Large intestine (tissue), 12 donors: ENCODE measurements at places on chromosomes 4 and X.

GRCh38 chr4:7799736-7800135 lies 139.9 kb downstream of the AFAP1 start:
- DNase-seq, result no peak

GRCh38 chrX:98646351-98646750 lies 1762.6 kb downstream of the RPA4 start:
- DNase-seq, result no peak

- DNase-seq, result no peak
These were observed 1.8 kb upstream of the TCEANC start for GRCh38 chrX:13651150-13651549.

- DNase-seq, result no peak
These were observed 68.6 kb downstream of the PRKG2 start for GRCh38 chr4:81146466-81146865.

GRCh38 chr4:1291996-1292702 lies 2.5 kb downstream of the MAEA start:
- DNase-seq, result no peak

DNA sequence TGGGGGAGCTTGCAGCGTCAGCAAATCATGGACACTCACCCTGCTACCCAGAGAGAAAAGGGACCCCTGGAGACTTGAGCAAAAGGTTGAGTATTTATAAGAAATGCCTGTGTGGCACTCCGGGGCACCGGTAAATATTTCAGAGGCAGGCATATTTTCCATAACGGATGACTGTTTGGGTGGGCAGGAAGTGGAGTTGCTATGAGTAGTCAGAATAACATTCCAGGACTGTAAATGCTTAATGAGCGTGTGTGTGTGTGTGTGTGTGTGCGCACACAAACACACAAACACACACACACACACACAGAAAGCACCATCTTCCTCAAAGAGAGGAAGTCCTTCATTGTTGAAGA lies 74.6 kb downstream of the MXRA5 start:
- peak; percentile 8 for DNase-seq

DNA sequence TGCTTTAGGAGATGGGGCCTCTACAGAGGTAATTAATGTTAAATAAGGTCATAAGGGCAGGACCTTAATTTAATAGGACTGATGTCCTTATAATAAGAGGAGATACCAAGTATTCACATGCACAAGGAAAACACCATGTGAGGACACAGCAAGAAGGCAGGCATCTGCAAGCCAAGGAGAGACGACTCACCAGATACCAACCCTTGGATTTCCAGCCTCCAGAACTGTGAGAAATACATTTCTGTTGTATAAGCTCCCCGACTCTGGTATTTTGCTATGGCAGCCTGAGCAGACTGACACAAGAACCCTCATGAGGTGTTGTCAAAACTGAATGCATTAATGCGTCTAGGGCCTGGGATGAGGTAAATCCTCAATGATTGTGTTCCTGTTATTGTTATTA lies 56.2 kb upstream of the MAPK10 start:
- no peak for DNase-seq

DNA sequence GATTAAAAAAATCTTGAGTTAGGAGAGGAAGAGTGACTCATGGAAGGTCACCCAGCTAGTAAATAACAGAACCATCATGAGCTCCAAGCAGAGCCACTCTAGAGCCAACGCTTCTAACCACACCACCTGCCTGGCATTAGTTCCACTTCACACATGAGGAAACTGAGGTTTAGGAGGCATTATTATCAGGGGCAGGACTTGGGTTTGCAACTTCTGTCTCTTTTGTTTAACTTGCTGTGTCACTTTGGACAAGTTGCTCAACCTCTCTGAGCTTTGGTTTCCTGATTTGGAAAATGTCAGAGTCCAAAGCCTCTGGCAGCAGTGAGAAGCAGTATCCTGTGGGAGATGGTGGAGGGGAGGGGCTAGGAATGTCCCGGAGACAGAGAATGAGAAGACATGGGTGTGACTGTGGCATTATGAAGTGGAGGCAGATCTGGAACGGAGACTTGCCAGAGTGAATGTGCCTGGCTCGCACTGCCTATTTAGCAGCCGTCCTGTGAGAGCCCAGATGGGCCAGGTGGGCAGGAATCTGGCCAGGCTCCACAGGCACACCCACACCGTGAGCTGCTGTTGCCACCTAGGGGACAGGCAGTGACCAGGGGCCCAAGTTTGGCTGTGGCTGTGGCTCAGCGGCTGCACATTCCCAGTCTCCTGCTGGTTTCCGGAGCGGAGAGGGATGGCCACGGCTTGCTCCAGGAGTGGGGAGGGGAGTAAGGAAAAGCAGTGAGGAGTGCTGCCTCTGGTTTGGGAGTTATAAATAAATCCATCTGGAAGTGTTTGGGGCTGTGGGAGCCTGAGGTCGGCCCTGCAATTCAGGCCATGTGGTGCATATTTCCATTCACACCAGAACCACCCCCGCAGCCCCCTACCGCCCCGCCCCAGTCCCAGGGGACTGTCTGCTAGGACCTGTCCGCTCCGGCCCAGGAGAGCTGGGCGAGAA lies 93.4 kb downstream of the NHSL2 start:
- DNase-seq, result peak; percentile 5
